Activated T-helper 2 cell treated with anti-CD3 and anti-CD28 coated beads, Interferon-gamma antibody, Interleukin-2, Interleukin-4, amounts not matched to agents 10 μg/mL and 5 μg/mL and 100 μg/mL, durations not matched to agents 14 hours and 24 hours and 36 hours (primary cell): ENCODE measurements at places on chromosomes 5 and 9. TPM values are rescaled to one million over a fixed set of nuclear protein-coding genes. Genes with fewer than 3 reads are reported as not detected.

DNA sequence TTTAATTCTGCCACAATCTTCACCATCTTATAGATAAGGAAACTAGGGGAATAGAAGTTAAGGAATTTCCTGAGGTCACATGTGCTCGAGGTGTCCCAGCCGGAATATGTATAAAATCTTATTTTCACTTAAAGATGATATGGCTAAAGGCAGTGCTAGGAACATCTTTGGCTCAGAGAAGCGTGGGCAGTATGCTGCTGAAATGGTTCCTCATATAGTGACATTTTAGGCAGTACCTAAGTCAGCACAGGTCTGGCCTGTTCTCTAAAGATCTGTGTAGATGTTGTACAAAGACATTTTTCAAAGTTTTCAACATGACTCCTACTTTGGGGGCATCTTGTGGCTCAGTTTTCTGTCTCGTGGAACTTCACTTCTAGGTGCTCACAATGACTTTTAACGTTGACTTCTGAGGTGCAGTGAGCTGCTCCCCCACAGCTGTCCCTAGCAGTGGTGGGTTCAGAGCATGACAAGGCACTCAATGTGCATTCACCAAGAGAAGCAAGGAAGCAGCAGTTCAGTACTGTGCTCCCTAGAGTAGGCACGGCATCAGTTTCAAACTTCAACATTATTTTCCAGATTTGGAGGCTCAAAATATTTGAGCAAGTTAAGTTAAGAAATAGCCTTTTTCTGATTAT is 40.3 kb downstream of the TNFAIP8 start:
- no peak for DNase-seq

DNA sequence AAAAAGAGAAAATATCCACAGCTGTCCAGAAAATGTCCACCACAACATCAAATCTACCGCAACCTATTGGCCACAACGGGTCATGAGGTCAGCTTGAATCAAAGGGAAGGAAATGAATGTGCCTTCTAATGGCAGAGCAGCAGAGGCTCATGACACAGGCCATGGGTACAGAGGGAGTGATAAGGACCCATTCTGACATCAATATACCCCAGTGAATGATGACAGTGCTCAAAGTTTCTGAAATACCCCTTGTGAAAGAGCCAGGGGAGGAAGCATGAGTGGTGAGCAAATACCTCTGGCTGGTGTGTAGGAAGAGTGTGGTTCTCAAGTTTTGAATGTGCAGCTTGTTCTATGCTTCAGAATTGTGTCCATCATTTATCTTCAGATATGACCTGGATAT is 348.2 kb downstream of the IRX1 start:
- DNase-seq, result no peak

Gene PCA3
- not detected in 2 replicates for total RNA-seq

DNA sequence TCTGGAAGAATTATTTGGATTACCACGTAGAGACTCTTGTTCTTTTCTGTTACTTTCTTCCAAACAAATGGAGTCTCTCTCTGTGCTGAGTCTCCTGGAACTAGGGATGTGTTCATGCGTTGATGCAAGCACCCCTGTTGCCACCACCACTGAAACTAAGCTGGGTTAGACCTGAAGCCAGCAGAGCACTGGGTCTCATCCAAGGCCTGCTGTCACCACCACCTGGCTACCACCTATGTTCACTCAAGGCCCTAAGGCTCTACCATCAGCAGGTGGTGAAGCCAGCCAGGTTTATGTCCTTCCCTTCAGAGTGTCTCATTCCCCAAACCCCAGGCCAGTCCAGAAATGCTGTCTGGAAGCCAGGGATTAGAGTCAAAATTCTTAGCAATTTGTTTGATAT is 13.3 kb downstream of the RIC1 start:
- DNase-seq, result no peak

DNA sequence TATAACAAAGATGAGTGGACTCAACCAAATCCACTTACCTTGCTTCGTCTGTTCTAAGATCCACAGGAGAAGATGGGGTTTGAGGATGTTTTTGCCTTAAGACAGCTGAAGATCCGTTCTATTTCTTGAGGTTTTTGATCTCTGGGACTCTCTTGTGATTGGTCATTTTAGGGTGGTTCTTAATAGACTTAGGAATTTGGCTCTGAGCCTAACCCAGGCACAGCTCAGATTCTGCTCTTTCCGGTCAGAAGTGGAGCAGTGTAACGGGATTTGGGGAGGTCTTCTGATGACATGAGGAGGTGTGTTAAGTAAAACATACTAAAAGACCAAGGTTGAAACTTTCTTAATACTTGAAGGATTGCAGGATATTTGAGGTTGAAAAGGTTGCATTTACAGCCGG is 166.9 kb downstream of the DMRT2 start:
- DNase-seq, result no peak
